ENCODE measurements at places on chromosomes 13 and 19. TPM values are rescaled to one million over a fixed set of nuclear protein-coding genes. Genes with fewer than 3 reads are reported as not detected.

The CCL25 gene
- 0.29 TPM for total RNA-seq

The ZNF625 gene
- total RNA-seq = 24.4 TPM

- H3K27me3 ChIP-seq = no peaks in the 10 kb centered on the region
- peaks cover 5% of the 10 kb centered on the region for H3K36me3 ChIP-seq
- no peak for DNase-seq
Observed at GRCh38 chr19:3543150-3544057, 4.4 kb downstream of the TEKTIP1 start.

The GPR108 gene
- total RNA-seq = 51.4 TPM

DNA sequence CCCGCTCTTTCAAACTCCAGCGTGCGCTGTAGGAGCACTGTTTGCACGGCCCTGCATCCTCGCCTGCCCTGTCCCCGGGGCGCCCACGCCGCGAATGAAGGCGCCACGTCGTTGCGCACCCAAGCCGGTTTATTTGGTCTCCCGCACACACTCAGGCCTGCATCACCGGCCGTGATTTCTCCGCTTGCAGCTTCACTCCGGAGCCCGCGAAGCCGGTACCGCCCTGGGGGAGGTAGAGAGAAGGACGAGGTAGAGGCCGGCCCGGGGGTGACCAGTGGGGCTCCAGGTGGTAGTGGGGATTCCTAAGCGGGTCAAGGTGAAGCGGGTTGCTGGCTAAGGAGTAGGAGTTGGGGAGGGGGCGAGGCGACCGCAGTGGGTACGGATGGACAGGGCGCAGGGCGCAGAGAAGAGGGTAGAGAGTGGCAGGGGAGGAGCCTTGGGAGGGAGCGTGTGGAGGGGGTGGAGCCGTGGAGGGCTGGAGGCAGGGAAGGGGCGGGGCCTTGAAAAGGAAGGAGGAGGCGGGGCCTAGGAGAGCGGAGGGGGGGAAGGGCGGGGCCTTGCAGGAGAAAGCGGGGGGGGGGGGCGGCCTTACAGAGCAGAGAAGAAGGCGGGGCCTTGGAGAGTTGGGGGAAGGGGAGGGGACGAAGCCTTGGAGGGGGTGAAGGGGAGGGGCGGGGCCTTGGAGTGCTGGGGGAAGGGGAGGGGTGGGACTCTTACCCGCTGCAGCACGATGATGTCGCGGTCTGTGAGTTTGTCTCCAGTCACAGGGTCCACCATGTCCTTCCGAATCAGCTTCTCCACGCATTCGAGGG lies 24.6 kb downstream of the NOSIP start:
- H3K27me3 ChIP-seq = no peaks in the 10 kb centered on the region
- H3K4me1 ChIP-seq = no peaks in the 10 kb centered on the region
- no peak overlapping the region for H3K27ac ChIP-seq
- H3K4me3 ChIP-seq = no peak overlapping the region

The CLEC4G gene
- total RNA-seq = not detected

The OLFM2 gene
- total RNA-seq = 100 TPM
